ENCODE measurements at places on chromosomes 13 and 19.

GRCh38 chr13:40438022-40438680 is 228.3 kb downstream of the FOXO1 start:
- H3K27ac ChIP-seq, result no peak overlapping the region
- no peak overlapping the region for H3K4me3 ChIP-seq
- H3K27me3 ChIP-seq, result no peaks in the 10 kb centered on the region
- H3K36me3 ChIP-seq, result no peaks in the 10 kb centered on the region
- DNase-seq, result no peak

DNA sequence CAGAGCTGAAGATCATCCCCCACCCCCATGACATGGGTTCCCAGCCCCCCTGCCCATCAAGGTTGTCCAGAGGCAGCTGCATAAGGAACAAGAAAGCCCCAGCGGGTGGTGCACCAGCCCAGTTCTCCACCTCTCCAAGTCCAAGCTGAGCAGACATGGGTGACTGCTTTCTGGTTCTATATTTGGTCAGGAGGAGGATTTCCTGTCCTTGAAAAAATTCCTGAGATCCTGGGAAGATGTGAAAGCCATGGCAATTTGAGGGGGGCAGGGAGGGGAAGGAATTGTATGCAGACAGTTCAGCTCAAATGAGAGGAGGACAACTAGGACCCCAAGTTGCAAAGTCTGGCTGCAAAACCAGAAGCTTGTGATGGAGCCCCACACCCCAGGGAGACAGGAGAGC is 55.4 kb upstream of the ADGRE5 start:
- H3K27me3 ChIP-seq, result no peaks in the 10 kb centered on the region
- H3K27ac ChIP-seq, result no peak overlapping the region
- no peak for DNase-seq
- no peaks in the 10 kb centered on the region for H3K36me3 ChIP-seq
- H3K4me3 ChIP-seq, result no peak overlapping the region

DNA sequence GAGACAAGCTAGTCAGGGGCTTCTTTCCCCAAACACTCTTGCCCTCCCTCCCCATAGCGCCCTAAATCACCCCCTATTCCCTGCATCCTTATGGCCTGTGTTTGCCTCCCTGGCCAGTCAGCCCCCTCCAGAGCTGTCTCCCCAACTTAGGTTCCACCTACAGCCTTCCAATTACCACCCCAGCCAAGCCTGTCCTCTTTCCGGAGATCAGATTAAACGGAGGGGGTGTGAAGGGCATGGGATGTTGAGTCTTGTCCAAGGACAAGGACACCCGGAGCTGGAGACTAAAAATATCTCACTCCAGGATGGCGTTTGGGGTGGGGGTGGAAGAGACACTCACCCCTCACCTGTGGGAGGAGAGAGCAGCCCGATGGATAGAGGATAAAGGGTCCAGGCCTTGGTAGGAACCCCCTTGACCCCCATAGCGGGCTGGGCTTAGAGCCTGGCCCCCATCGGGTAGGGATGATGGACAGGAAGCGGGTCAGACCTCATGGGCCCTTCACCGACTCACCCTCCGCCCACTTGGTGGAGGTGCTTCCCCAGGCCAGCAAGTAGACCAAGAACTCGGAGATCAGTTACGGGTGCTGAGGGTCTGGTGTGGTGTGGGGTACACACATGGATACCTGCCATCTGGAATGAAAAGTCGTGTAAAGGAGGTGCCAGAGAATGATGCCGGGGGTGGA is 6.0 kb downstream of the ZNF865 start:
- no peak overlapping the region for H3K4me3 ChIP-seq
- peaks cover 17% of the 10 kb centered on the region for H3K36me3 ChIP-seq
- DNase-seq, result no peak
- H3K27ac ChIP-seq, result no peak overlapping the region
- H3K27me3 ChIP-seq, result no peaks in the 10 kb centered on the region

GRCh38 chr19:17575871-17576757 is 20.7 kb downstream of the COLGALT1 start:
- H3K27ac ChIP-seq, result no peak overlapping the region
- no peaks in the 10 kb centered on the region for H3K4me1 ChIP-seq
- no peak overlapping the region for H3K4me3 ChIP-seq

- no peak overlapping the region for H3K4me3 ChIP-seq
- H3K36me3 ChIP-seq, result no peaks in the 10 kb centered on the region
- peak; percentile 47 for DNase-seq
- no peaks in the 10 kb centered on the region for H3K27me3 ChIP-seq
Observed at GRCh38 chr19:46753420-46754155, 7.3 kb upstream of the STRN4 start.

- H3K27me3 ChIP-seq, result no peaks in the 10 kb centered on the region
- H3K27ac ChIP-seq, result peak overlapping the region; percentile 56
- peak overlapping the region; percentile 53 for H3K4me3 ChIP-seq
- H3K36me3 ChIP-seq, result no peaks in the 10 kb centered on the region
- peak; percentile 68 for DNase-seq
- peaks cover 18% of the 10 kb centered on the region for H3K4me1 ChIP-seq
Observed at GRCh38 chr19:16825312-16826052, 3.7 kb upstream of the SIN3B start.

GRCh38 chr13:89930861-89931260 is 1416.6 kb upstream of the MIR17HG start:
- H3K4me3 ChIP-seq, result no peak overlapping the region
- H3K36me3 ChIP-seq, result no peaks in the 10 kb centered on the region
- DNase-seq, result peak; percentile 10
- H3K4me1 ChIP-seq, result no peaks in the 10 kb centered on the region
- H3K27ac ChIP-seq, result no peak overlapping the region

GRCh38 chr19:16003391-16003790 is 54.6 kb downstream of the OR10H4 start:
- DNase-seq, result no peak
- H3K27ac ChIP-seq, result no peak overlapping the region
- peaks cover 14% of the 10 kb centered on the region for H3K27me3 ChIP-seq
- no peak overlapping the region for H3K4me3 ChIP-seq

DNA sequence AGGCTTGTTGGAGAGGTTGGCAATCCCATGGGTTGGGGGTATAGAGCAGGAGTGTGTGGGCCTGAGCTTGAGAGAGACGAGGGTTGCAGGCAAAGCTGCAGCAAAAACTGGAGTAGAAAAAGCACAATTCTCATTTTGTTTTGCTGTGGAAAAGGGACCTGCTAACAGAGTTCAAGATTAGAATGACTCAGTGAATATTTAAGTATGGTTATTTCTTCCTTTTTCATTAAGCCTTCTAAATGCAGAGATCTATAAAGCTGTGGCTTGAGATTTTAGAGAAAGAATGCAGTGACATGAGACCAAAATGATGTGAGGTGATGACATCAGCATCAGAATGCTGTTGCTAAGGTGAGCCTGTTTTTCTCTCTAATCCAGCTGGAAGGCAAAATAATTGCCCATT is 10.8 kb upstream of the MBNL2 start:
- no peak overlapping the region for H3K27ac ChIP-seq
- no peaks in the 10 kb centered on the region for H3K27me3 ChIP-seq
- peaks cover 22% of the 10 kb centered on the region for H3K4me1 ChIP-seq
- no peak for DNase-seq
- H3K36me3 ChIP-seq, result no peaks in the 10 kb centered on the region
- H3K4me3 ChIP-seq, result no peak overlapping the region

DNA sequence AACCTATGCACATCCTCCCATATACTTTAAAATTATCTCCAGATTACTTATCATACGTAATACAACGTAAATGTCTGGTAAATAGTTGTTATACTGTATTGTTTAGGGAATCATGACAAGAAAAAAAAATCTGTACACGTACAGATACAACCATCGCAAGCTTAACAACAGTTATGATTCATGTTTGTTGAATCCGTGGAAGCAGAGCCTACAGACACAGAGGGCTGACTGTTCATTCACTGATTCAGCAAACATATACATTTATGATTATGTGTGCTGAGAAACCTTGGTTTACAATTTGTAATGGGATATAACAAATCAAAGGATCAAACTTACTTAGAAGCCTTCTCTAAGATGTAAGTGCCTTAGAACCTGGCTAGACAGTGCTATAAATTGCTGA is 1.5 kb downstream of the ZNF260 start:
- H3K27me3 ChIP-seq, result no peaks in the 10 kb centered on the region
- H3K4me3 ChIP-seq, result no peak overlapping the region
- H3K27ac ChIP-seq, result no peak overlapping the region
- peaks cover 43% of the 10 kb centered on the region for H3K36me3 ChIP-seq
- H3K4me1 ChIP-seq, result no peaks in the 10 kb centered on the region

DNA sequence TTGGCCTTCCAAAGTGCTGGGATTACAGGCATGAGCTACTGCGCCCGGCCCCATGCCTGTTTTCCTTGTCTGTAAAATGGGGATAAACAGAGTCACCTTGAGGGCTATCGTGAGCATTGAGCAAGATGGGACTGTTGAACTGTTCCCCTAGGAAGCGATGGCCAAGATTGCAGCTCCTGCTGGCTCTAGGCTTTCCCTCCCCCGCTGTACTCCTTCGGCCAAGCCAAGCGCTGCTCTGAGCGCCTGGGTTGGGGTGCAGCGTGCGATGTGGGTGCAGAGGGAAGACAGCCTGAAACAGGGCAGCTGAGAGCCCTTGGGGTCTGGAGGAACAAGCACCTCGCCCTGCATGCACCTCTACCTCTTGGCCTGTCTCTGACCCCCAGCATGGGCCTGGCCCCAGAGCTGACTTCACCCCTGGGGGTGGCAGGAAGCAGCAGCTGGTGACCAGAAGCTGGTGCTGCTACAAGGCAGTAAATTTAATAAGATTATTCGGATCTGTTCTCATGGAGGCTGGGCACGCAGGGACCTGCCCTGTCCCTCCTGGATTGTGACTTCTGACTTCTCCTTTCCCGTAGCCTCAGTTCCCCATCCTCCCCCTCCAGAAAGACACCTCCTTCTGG is 5.3 kb downstream of the GNG8 start:
- H3K4me3 ChIP-seq, result no peak overlapping the region
- no peaks in the 10 kb centered on the region for H3K36me3 ChIP-seq
- 0 out of 2 replicates have a peak overlapping the region, but pooled peaks have one; percentile 10 for H3K27ac ChIP-seq
- peaks cover 13% of the 10 kb centered on the region for H3K4me1 ChIP-seq
- no peak for DNase-seq
- H3K27me3 ChIP-seq, result peaks cover 7% of the 10 kb centered on the region

All from SJCRH30 (cell line).